Activated CD4-positive, alpha-beta memory T cell treated with anti-CD3 and anti-CD28 coated beads, Interleukin-2, amount 10 ng/mL, durations not matched to agents 7 days and 5 days (primary cell): ENCODE measurements at places on chromosomes 11 and 22. TPM values are rescaled to one million over a fixed set of nuclear protein-coding genes. Genes with fewer than 3 reads are reported as not detected.

- no peaks in the 10 kb centered on the region for H3K4me1 ChIP-seq
- DNase-seq, result no peak
- H3K27me3 ChIP-seq, result peaks cover 2% of the 10 kb centered on the region
- H3K4me3 ChIP-seq, result no peak overlapping the region
- no peak overlapping the region for H3K27ac ChIP-seq
Measured at GRCh38 chr11:110973401-110973980, 261.3 kb upstream of the ARHGAP20 start.

DNA sequence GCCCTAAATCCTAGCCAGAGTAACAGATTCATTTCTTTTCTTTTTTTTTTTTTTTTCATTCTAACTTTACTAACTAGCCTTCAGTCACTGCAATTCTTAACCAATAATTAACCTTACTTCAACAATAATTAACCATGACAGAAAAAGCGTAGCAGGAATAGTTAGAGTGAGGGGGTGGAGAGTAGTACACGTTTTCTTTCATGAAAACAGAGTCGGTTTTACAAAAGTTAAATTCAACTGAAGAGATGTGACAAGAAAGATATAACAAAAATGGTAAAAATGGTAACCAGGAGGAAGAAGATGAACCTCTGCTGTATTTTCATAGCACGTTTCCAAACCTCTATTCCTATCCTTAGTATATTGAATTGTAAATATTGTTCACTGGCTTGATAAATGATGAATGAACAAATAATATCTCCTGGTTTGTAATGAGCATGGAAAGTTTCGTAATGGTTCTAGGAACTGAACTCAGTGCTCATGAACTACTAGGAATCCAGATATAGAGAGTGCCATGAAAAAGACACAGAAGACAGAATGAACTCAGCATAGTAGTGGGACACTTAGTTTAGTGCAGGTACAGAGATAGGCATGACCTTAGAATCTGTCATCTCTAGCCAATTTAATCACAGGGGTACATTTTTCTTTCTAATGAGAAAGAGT is 116.5 kb upstream of the ANO5 start:
- no peak overlapping the region for H3K27ac ChIP-seq
- no peaks in the 10 kb centered on the region for H3K4me1 ChIP-seq
- no peak overlapping the region for H3K4me3 ChIP-seq

DNA sequence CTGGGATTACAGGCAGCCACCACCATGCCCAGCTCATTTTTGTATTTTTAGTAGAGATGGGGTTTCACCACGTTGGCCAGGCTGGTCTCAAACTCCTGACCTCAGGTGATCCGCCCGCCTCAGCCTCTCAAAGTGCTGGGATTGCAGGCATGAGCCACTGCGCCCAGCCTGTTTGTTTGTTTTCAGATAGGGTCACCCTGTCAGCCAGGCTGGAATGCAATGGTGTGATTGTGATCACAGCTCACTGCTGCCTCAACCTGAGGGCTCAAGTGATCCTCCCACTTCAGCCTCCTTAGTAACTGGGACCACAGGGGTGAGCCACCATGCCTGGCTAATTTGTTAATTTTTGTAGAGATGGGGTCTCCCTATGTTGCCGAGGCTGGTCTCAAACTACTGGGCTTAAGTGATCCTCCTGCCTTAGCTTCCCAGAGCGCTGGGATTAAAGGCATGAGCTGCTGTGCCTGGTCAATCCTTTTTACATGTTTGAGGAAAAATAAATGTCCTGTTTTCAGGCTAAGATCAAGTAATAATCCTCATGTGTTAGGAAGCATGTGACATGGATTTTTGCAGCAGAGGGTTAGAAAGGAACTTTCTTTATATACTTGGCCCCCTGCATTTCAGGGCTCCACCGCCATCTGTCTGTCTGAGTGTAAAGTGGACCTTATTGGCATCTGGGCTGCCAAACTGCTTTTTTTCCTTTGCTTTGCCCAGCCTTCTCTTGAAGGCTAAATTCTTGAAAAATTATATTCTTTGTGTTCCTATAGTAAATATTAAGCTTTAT is 4.8 kb upstream of the SLC3A2 start:
- H3K27me3 ChIP-seq, result no peaks in the 10 kb centered on the region
- H3K27ac ChIP-seq, result no peak overlapping the region
- DNase-seq, result no peak

DNA sequence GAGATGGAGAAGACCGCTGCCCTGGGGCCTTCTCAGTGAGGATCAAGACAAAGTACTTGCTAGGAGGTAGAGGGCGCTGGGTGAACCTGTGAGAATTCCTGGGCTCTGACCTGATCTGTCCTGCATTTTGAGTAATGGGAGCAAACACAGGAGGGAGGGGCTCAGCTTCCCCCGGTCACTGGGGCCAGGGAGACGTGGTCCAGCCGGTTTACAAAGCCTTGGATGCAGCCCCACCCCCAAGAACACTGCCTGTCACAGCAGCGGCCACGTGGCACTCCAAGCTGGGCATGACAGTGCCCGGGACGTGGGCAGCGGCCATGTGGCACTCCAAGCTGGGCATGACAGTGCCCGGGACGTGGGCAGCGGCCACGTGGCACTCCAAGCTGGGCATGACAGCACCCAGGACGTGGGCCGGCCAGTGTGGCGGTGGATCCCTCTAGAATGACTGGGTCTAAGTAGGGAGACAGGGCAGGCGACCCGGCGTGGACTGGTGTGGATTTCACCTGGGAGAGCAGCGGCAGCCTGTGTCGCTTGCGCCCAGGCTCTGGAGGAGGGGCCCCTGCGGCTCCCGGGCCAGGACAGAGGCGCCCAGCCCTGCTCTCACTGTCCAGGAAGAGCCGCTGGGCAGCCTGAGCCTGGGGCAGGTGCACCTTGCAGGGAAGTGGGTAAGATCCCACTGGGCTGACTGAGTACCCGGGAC is 2.5 kb upstream of the TTLL8 start:
- H3K27me3 ChIP-seq, result peaks cover 17% of the 10 kb centered on the region
- no peaks in the 10 kb centered on the region for H3K36me3 ChIP-seq
- no peaks in the 10 kb centered on the region for H3K4me1 ChIP-seq
- DNase-seq, result no peak
- no peak overlapping the region for H3K27ac ChIP-seq

- no peak overlapping the region for H3K27ac ChIP-seq
- no peak for DNase-seq
- H3K4me1 ChIP-seq, result peaks cover 21% of the 10 kb centered on the region
- H3K27me3 ChIP-seq, result no peaks in the 10 kb centered on the region
- no peaks in the 10 kb centered on the region for H3K36me3 ChIP-seq
Measured at GRCh38 chr11:44692460-44692859, 34.3 kb upstream of the TSPAN18 start.

DNA sequence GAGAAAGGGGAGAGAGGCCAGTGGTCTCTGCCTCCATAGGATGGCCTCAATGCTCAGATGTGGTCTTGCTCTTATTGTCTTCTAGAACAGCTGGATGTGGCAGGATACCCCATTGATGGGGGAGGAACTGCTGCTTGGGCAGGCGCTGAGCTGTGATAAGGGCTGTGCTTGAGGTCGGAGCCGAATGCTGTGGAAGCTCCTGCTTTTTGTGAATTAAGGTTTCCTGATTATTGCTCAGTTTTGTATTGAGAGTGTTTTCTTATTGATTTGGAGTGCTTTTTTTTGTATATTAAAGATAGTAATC is 57.2 kb downstream of the CABIN1 start:
- no peak overlapping the region for H3K27ac ChIP-seq
- H3K36me3 ChIP-seq, result peaks cover 73% of the 10 kb centered on the region
- no peak for DNase-seq
- no peaks in the 10 kb centered on the region for H3K27me3 ChIP-seq
- H3K4me1 ChIP-seq, result peaks cover 8% of the 10 kb centered on the region

DNA sequence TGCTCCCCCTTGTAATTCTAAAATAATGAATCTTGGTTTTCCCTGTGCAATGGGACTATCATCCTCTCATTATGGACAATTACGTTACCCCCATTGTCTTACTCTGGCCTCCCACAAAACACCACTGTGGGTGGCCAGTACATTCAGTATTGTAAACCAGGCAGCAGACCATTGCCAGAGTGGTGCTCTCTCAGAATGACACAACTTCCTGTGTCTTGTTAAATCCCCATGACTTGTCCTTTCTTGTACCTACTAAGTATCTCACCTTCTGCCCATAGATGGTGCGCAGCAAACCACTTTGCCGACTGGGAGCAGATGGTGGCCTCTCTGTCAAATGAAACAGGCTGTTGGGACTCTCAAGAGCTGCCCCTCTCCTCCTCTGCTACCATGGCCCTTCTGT is 287.1 kb upstream of the RAG2 start:
- no peaks in the 10 kb centered on the region for H3K4me1 ChIP-seq
- no peak for DNase-seq
- no peaks in the 10 kb centered on the region for H3K27me3 ChIP-seq
- no peaks in the 10 kb centered on the region for H3K36me3 ChIP-seq
- H3K27ac ChIP-seq, result no peak overlapping the region

DNA sequence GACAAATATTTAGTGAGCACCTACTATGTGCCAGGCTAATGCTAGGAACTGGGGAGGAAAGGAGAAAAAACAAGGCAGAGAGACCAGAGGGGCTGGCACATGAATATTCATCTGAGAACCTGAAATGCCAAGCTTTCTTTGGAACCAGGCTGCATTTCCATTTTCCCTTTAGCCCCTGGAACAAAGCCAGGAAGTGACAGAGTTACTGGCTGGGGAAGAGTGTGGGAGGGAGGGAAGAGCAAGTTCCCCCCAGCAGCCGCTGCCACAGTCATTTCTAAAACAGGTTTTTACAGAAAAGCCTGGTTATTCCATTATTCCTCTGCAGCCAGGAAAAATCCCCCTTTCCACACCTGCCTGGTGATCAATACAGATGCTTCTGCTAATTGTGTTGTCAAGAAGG is 97.0 kb downstream of the SPON1 start:
- no peaks in the 10 kb centered on the region for H3K36me3 ChIP-seq
- peaks cover 8% of the 10 kb centered on the region for H3K4me1 ChIP-seq
- no peak overlapping the region for H3K27ac ChIP-seq

GRCh38 chr22:50435291-50436014 is 39.4 kb downstream of the SBF1 start:
- no peaks in the 10 kb centered on the region for H3K4me1 ChIP-seq
- no peak overlapping the region for H3K27ac ChIP-seq
- H3K36me3 ChIP-seq, result peaks cover 21% of the 10 kb centered on the region
- H3K27me3 ChIP-seq, result no peaks in the 10 kb centered on the region
- no peak overlapping the region for H3K4me3 ChIP-seq

DNA sequence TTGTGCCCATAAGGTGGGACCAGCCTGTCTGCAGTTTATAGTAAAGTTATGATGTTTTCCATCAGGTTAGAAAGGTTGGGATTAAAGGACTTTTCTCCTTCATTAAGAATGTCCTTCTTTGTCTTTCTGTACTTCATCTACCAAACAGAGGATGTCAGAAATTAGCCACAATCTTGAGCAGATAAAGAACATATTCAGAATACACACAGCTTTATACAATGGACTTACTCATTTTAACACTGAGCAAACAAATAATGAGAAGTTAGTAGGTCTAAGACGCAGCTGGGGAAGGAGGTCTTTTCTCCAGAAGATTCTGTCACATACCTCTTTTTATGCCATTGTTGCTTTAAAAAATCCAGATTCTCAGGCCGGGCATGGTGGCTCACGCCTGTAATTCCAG is 57.0 kb upstream of the CYP2D6 start:
- H3K36me3 ChIP-seq, result peaks cover 31% of the 10 kb centered on the region
- peaks cover 61% of the 10 kb centered on the region for H3K4me1 ChIP-seq
- H3K27me3 ChIP-seq, result no peaks in the 10 kb centered on the region
- no peak overlapping the region for H3K4me3 ChIP-seq
- no peak for DNase-seq

DNA sequence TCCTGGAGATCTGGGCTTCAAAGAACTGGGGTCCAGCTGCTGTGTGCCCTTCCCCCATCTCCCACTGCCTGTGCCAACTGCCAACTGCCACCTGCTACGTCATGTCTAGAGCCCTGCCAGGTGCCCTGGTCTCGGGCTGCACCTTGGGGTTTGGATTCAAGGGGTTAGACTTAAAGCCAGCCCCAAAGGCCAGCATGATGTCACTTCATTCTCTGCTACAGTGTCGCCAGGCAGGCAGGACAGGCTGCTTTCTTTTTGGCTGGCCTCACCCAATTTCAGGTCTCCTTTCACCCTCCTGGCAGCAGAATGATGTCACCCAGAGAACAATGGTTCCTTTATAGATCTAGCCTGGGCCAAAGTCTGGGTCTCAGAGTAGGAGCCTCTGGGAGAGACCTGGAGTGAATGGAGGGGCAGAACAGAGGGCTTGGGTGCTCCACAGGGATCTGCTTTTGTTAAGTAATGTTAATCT is 79.5 kb upstream of the CRYBB3 start:
- H3K36me3 ChIP-seq, result peaks cover 4% of the 10 kb centered on the region
- no peak overlapping the region for H3K27ac ChIP-seq
- no peaks in the 10 kb centered on the region for H3K4me1 ChIP-seq

DNA sequence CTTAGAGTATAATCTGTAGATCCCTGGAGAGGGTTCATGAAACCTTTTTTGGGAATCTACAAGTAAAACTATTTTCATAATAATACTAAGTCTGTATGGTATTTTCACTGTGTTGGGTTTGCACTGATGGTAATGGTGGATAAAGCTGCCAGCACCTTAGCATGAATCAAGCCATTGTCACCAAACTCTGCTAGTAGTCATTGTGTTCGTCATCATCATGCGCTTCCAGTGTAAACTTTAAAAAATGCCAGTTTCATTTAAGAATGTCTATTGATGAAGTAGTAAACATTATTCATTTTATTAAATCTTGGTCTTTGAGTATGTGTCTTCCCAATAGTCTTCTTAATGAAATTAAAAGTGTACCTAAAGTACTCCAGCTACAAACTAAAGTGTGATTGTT is 15.0 kb downstream of the ALKBH3 start:
- H3K27me3 ChIP-seq, result no peaks in the 10 kb centered on the region
- H3K36me3 ChIP-seq, result peaks cover 36% of the 10 kb centered on the region
- H3K4me3 ChIP-seq, result no peak overlapping the region
- H3K27ac ChIP-seq, result no peak overlapping the region
- no peaks in the 10 kb centered on the region for H3K4me1 ChIP-seq

DNA sequence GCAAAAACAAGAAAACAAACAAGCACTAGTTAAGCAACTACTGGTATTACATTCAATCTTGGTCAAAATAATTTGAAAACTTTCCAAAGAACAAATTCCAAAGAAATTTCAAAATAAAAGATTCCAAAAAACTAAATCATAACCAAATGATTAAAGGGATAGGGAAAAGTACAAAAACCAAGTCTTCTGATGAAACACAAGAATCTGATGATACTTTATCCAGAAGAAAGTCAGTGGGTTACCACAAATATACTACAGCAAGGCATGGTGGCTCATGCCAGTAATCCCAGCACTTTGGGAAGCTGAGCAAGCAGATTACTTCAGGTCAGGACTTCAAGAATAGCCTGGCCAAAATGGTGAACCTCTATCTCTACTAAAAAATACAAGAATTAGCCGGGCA is 59.1 kb downstream of the NUP98 start:
- H3K4me3 ChIP-seq, result no peak overlapping the region
- DNase-seq, result no peak
- H3K27me3 ChIP-seq, result no peaks in the 10 kb centered on the region
- no peak overlapping the region for H3K27ac ChIP-seq
- peaks cover 65% of the 10 kb centered on the region for H3K36me3 ChIP-seq

CRYBB2 gene
- not detected for total RNA-seq

FANCF gene
- 13.6 TPM for total RNA-seq

CD3G gene
- total RNA-seq, result 225 TPM

CECR2 gene
- not detected for total RNA-seq

MS4A4A gene
- not detected for total RNA-seq
